ENCODE measurements at places on chromosomes 1 and 21.

DNA sequence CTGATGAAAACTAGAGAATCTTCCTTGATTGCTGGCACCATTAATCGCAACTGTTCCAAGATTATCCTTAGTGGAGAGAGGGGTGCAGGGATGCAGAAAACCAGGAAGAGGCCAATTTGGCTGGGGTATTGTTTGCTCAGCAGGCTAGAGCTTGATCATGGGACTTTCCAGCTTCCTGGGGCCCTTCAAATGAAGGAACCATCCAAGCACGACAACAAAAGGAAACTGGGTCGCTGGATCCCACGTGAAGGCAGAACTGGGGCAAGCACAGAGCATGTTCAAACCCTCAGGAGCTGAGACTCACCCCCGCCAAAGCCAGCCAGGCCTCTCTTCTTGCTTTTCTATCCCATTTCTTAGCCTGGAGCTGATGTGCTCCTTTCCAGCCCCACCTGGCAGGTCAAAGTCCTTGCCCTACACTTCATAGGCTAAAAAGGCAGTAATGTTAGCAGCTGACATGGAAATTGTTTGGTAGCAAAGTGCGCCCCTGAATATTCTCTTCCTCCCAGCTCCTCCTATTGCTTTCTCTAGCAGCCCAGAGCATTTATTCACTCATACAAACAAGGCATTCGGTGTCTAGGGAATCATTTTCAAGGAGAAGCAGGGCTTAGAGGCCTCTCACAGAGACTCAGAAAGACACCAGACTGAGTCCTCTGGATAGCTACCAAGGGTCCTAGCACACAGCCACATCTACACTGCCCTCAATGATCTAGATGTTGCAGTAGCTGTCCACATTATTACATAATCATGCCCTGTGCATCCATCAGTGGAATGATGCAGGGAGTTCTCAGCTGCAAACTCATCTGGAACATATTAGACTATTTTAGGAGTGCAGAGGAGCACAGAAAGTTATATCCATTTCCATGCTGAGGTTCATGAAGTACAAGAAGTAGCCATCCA is 11.5 kb downstream of the KCNA2 start:
- DNase-seq, result no peak

- no peak for DNase-seq
Measured at GRCh38 chr1:40868051-40868723, 6.0 kb upstream of the CITED4 start.

DNA sequence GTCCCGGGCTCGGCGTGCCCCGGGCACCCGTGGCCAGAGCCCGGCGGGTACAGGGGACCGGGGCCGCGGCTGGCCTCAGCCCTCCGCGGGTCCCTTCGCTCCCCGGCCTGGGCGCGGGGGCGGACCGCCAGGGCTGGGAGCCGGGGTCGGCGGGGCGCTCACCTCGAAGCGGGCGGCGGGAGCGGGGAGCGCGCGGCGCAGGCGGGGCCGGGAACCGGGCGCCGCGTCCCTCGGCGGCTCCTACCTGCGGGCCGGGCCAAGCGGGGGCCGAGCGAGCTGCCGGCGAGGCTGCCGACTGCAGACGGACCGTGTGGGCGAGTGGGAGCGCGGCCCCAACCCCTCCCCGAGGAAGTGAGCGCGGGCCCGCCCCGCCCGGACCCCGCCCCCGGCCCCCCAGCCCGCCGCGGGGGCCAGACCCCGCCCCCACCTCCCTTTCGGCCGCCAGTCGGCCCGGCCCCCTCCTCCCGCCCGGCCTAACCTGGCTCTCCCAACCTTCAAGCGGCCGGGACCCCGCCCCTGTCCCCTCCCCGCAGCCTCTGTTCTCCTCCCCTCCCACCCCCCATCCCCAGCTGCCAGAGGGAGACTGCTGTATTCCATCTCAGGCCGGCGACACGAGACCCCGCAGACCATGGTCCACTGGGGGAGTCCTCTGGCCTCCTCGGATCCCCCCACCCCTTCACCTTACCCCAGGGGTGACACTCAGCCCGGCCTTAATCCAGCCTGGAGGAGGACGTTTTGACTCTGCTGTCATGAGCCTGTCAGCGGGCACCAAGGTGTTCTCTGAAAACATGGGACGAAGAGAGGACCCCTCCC is at the start of gene FHL3:
TSS of gene FHL3 (minus strand) at position 320 of the 813 bp plus-strand sequence. CDS start 6,102 bp downstream, outside the sequence.
- DNase-seq, result peak; percentile 94

- DNase-seq, result no peak
Measured at GRCh38 chr1:24015221-24016210, 35.4 kb upstream of the SRSF10 start.

DNA sequence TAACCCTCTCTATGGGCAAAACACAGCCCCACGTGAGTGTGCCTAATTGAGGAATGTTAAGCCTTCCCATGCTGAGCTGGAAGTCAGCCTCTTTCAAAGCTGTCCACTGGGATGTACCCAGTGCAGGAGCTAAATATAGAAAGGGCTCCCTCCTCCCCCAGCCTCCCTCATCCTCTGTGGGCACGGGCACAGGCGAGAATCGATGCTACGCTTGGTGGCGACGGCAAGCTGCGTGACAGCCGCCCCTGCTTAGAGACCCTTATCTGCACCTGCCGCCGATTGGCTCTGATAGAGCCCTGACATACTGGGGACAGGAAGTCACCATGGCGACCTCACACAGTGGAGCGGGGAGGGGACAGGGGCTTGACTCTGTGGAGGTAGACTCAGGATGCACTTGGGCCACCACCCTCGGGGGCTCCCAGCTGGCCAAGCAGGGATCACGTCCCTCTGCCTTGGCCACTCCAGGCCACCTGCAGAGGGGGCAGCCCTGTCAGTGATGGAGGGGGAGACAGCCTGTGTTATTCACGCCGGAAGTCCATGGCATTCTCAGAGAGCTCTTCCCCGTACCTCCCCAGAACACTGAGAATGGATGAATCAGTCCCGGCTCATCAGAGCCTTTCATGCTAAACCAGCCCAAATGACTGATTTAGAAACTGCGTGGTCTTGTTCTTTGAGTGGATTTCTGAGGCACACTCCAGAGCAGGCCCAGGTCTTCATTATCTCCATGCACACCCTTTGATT is 84.8 kb downstream of the KCND3 start:
- no peak for DNase-seq

GRCh38 chr1:193884848-193885558 is 698.6 kb upstream of the B3GALT2 start:
- DNase-seq, result peak; percentile 59
